ENCODE measurements at places on chromosomes 7 and 10.

- no peak for DNase-seq
Observed at GRCh38 chr10:69825604-69826003, 23.9 kb downstream of the COL13A1 start.

DNA sequence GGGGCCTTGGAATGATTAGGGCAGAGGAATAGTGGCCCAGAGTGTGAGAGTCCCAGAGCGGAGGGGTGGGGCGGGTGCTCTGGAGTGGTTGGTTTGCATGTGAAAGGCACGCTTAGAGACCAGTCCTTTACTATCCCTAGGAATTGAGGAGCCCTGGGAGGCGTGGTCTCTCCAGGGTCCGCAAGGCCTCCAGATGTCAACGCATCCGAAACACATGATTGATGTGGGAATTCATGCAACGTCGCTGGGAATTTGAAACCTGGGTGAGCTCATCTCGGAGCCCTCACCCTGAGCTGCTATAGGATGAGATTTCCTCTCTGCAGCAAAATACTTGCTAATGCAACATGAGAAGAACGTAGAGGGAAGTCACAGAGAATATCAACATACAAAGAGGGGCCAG is 51.2 kb downstream of the NPTX2 start:
- DNase-seq = no peak

DNA sequence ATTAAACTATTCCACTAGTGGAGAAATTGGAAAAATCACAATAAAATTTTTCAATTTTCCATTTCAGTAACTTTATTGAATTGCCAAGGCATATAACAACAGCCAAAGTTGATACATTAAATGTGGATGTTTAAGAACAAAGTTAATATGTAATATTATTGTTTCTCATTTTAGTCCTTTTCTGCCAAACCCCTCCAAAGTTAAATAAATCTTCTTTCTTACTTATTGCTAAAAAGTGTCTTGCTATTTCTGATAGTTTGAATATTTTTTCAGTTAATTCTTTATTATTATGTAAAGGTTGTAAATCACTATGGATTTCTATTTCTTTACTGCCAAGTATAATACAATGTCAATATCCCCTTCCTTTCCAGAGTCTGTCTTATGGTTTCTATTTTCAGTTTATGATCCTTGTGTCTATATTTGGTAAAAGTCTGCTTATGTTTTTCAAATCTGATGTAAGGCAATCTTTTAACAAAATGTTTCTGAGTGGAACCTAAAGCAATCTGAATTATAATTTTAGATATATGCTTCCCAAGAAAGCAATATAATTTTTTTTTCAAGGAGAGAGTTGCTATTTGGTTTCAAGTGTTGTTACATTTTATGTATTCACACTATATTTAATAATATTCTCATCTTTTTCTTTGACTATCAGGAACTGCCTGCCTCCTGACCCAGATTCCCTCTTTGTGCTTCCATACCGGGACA is 80.3 kb upstream of the RHOBTB1 start:
- no peak for DNase-seq

DNA sequence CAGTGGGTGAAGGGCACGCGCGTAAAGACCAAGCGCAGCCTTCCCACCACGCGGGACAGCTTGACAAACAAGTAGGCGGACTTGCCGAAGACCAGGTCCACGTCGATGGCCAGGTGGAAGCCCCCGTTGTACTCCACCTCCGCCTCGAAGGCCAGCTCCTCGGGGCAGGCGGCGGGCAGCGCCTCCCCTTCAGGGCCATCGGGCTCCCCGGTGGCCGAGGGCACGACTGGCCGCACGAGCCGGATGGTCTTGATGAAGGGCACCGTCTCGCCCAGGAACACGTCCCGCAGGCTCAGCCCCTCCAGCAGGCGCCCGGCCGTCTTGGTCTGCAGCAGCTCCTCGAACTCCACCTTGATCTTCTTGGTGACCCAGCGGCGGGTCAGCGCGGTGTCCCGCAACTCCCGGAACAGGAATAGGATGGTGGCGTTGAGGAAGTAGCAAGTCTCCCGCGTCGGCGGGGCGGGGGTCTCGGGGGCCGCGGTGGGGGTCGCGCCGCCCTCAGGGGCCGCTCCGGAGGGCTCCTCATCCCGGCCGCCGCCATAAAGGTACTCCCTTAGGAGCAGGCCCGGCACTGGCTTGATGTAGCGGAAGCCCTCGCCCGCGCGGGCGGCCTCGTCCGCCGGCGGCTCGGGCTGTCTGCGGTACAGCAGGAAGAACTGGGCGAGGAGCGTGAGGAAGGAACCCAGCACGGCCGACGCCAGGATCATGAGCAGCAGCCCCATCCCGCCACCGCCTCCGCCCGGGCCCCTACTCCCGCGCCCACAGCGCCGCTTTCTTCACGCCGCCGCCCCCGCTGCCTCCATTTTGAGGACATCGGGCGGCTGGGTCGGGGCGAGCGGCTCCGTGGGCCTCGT is 507 bp downstream of the PDZD8 start:
- no peak for DNase-seq

DNA sequence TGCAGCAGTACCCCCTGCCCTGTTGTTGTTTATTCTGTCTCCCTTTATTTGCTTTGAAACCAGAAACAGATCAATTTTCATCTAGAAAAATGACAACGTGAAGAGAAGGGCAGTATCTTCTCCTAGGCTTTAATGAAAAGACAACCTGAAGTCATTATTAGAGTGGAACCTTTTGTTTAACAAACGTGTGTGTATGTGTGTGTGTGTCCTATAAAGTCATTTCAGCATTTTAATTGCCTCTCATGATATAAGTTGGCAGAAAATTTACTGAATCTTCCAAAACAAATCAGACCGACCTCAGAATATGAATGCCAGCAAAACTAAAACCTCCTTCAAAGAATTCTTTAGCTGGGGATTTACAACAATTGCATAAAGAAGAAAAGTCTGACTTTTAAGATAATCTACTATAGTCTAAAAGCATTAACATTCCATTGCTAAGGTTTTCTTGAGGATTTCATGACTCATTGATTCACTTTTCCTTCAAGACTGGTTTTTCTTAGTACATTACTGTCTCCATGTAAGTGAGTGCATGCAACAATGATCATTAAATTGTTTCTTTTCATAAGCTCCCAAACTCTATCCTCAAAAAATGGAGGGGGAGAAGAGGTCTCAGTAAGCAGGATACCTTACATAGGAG is 3.2 kb downstream of the GLI3 start:
- DNase-seq = no peak

DNA sequence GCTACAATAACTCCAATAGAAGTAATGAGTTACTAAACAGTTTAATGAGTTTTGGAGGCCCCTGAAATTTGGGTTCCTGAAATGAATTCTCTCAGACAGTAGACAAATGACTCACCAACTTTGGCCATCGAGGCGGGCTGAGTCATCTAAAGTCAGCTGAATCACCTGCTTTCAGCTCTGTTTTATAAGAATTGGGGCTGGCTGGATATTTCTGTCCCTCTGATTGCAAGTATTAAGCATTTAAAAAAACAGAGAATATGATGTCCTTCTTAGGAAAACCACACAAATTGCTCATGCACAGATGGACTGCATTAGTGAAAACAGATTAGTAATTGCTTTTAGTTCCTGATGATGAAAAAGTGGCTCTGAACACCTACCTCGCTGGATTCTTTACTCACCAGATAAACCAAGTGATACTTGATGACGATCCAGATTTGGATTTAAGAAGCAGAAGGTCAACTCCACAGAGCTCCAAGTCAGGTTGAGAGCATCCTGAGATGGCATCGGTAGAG is 59.1 kb downstream of the ZNF365 start:
- no peak for DNase-seq

GRCh38 chr10:126063353-126063791 is 167.0 kb downstream of the FANK1 start:
- DNase-seq = no peak

- no peak for DNase-seq
Observed at GRCh38 chr7:133001727-133002126, 80.2 kb downstream of the CHCHD3 start.

GRCh38 chr7:27113991-27114769 is 11.7 kb upstream of the HOXA2 start:
- no peak for DNase-seq
